ENCODE measurements at places on chromosomes 11 and 22.

- no peak for DNase-seq
Measured at GRCh38 chr22:39292561-39293074, 26.8 kb downstream of the RPL3 start.

GRCh38 chr22:22674467-22674866 lies 30.1 kb downstream of the GGTLC2 start:
- no peak for DNase-seq

DNA sequence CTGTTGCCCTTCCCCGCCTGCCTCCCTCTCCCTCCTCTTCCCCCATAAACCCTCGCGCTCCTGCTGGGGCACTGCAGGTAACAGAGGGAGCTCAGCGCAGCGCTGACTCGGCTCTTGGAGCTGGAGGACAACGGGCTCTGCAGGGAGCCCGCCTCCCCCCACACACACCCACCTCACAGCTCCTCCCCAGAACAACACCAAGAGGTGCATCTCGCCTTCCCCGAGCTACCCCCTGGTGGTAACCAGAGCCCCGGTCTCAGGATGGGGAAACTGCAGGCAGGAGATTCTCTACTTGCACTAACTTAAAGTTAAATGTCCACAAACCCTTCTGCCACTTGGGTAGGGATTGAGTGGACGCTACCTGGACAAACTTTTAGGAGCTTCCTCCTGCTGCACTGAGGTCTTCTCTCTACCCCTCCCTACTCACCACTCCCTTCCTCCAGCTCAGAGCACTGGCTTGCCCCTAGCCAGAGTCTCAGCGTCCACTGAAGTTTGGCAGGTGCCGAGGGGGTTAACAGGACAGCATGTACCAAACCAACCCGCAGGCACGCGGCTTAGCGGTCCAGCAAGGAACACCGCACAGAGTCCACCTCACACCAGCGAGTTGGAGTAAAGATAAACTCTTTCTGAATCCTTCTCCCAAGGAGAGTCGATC lies 4.0 kb upstream of the SCN4B start:
- no peak for DNase-seq

DNA sequence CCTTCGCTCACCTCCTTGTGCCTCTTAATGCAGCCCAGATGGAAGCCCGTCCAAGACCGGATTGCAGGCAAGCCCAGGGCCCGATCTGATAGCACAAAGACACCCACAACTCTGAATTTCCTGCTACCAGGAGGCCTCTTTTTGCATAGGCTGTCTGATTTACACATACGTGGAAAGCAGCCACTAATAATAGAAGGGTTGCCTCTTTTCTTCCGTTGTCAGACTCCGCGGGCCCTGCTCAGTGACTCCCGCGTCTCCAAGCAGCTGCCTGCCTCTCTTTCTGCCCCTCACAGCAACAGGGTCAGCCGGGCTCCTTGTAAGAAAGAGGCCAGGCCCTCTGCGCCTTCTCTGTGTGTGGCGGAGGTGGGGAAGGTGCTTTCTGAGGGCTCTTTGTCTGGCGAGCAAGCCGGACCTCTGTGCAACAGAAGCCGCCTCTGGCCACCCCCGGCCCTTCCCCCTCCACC lies 26.7 kb downstream of the FLI1 start:
- peak; percentile 55 for DNase-seq

DNA sequence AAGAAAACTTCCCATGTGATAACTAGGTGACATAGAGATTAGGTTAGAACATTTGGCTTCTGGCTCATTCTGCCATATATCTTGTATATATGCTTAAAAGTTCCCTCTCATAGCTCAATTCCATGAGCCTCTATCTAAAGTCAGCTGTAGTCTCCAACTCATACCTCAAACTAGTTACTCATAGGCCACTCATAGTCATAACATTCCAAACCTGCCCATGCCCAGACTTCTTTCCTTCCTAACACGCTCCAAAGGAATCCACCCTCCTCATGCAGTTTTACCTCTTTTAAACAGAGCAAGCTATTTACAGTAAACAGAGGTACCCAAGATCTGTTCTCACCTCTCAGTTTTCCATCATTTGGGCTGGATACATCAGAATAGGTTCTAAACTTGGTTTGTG lies 39.4 kb downstream of the GLYATL2 start:
- DNase-seq = no peak

GRCh38 chr11:3195251-3196160 lies 23.1 kb downstream of the MRGPRG start:
- DNase-seq = no peak

GRCh38 chr11:17132654-17133053 lies 55.2 kb upstream of the RPS13 start:
- no peak for DNase-seq

DNA sequence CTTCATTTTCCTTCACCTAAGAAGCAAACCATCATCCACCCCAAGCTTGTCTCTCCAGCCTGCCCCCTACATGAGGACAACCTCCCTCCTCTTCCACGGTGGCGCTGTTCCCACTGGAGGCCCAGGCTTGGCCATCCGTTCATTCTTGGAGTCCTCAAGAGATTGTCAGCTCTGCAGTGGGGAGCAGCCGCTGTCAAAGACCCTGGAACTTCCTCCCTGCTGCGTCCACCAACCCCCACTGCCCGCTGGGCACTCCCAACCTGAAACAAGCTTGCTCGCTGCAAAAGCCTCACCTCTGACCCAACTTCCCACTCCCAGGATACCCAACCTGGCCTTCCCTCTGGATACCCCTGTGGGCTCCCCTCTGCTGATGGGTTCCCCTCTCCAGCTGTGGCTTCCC lies 10.4 kb upstream of the CD81 start:
- DNase-seq = no peak

GRCh38 chr11:8908099-8908498 lies 2.9 kb upstream of the AKIP1 start:
- DNase-seq = no peak

GRCh38 chr11:64146036-64146955 lies 19.6 kb downstream of the MACROD1 start:
- peak; percentile 82 for DNase-seq

Measured in GM20000 (cell line).